ENCODE measurements at places on chromosomes 1 and 21.

DNA sequence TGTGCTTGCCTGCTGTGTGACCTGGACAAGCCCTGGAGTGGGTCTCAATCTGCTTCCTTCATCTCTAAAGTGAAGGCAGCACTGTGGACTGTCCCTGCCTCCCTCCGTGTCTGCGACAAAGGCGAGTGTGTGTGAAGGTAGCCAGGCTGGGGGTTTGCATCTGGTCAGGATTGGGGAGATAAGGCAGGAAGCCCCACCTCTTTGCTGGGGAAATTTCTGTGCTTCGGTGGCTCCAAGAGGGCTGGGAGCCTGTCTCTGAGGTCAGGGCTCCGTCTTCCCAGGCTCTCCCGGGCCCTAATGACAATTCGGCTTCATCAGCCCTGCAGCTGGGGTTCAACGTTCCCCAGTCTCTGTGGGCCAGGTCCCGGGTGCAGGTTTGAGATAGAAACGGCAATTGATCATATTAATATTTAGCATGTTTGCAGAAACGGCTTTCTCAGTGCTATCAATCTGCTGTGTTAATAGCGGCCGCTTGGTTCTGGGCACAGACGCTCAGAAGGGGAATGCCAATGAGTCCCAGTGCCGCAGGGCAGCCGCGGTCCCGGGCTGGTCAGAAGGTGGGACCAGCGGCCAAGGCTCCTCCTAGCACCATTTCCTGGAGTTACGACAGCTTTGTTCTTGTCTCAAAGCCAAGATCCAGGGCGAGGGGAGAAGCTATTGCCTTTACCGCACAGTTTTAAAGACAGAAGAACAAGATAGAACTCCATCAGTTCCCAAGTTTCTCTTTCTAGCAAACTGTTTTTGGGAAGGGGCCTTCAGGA is 105.7 kb downstream of the PRDM16 start:
- DNase-seq: peak; percentile 67

GRCh38 chr1:36083635-36084496 is at the start of gene TEKT2:
Gene TEKT2 (plus strand): TSS chr1:36084094. CDS start chr1:36084922, 828 bp downstream.
- peak; percentile 54 for DNase-seq

DNA sequence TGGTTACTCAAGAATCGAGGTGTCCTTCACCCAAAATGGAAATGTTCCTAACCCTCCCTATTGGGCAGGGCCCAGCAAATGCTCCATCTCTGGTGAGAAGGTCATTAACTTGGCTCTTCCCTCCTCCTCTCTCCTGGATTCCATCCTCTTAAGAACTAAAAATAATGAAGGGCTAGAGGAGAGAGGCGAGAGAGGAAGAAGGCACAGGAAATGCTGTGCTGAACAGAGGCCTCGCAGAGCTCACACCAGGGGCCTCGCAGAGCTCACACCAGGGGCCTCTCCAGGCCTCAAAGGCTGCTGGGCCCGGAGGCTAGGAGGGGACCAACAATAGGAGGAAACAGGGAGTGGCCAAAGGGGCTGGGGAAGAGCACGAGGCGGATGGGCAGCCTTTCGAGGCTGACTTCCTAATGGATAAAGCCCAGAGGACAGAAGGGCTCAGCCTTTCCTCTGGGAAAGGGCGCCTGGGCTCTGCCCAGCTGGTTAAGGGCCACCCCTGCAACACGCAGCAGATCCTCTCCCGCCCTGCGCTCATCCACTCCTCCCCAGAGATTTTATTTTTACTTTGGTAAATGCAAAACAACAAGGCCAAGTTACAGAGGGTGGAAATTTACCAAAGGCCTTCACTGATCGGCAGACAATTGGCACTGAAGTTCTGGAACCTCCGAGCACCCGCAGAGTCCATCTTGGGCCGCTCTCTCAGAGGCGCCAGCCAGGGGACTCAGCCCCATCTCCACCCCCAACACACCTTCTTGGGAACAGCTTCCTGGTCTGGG is 78.5 kb downstream of the ITPKB start:
- peak; percentile 32 for DNase-seq

- DNase-seq: no peak
Measured at GRCh38 chr1:39833621-39834385, 45.1 kb upstream of the BMP8B start.

DNA sequence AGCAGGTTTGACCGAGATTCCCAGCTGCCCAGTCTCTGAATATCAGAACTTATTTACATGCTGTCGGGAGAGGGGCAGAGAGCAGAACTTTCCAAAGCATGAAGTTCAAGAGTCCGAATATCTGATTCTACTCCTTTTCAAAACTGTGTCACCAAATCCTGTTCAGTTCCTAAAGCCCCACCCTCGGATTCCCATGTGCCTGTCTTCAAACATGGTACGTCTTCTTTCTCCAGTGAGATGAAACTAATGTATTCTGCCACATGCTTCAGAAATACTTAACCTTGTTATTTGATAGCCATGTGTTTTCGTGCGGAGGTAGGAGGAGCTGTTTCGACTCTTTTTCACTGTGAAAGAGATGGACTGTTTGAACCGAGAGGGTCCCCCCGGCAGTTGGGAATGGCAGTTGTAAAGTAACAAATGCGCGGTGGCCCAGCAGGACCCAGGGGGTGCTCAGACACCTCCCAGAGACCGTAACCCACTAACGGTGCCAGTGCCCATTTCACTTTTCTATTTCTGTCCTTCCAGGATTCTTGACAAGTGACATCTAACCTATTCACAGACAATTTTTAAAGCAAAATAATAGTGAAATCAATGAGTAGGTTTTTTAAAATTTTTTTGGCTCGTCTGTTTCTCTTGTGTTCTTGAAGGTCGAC is 67.2 kb downstream of the ZBTB18 start:
- DNase-seq: no peak

- no peak for DNase-seq
Measured at GRCh38 chr1:231037585-231038517, 2.2 kb downstream of the FAM89A start.

- DNase-seq: no peak
Measured at GRCh38 chr1:93735722-93736121, 54.1 kb upstream of the BCAR3 start.

Measured in testis (tissue), 5 donors.